Motor neuron (in vitro differentiated cells): ENCODE measurements at places on chromosomes 7 and 10. TPM values are rescaled to one million over a fixed set of nuclear protein-coding genes. Genes with fewer than 3 reads are reported as not detected.

- no peak for ATAC-seq
These were observed 2.1 kb downstream of the SLC25A40 start for GRCh38 chr7:87874066-87874465.

DNA sequence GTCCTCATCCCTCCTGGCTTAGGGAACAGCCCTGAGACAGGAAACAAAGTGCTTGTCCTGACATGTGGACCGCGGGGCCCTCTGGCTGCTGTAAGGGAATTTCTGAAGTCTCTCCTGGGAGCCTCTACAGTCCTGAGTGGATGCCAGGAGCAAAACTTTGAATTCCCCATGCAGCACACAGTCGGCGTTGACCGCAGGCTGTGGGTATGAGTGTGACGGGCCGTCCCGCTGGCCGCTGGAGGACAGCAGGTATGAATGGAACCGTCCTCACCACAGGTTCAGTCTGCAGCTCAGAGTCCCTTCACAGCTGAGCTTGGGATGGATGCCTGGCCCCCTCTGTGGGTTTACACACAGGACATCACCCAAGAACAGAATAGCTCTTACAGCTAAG, 94.9 kb downstream of the GPR26 start:
- no peak for ATAC-seq

GRCh38 chr7:83271212-83272099, 108.8 kb upstream of the PCLO start:
- peak; percentile 81 for ATAC-seq

DNA sequence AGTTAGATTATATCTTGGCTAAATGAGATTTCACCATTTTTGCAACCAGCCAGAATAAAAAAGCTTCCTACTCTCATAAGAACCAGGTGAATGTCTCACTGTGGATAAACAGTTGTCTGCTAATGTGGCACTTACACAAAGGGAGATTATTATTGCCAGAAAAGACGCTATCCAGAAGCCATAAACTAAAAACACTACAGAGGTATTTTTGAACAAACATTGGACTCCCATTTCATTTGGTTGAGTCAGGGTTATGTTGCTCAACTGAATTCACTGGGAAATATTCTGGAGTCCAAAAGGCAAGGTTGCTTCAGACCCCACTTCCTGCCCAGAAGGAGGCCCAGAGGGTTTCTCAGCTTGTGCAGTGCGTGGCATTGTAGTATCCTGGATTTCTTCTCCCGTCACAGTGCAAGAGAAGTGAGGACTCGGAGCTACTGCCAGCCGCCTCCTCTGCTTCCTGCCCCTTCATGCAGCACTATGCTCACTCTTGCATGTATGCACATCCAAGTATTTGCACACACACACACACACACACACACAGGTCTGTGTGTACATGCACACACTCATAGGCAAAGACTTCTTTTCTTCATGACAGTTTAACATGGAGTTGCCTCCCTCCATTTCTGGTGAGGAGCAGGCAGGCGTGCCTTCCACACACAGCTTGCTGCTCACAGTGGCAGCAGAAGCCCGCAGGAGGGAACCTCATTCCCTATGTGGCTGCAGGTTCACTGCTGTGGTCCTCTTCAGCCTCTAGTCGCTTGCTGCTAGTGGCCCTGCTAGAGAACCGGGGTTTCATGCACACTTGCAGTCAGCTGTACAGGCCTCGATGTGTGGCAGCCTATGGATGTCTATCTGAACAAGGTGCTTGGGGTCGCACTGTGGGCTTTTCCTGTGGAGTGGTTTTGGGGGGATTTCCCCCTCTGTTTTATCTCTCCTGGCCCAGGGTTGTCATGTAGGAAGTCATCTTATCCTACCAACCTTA, 10.1 kb downstream of the DENND10 start:
- no peak for ATAC-seq

GRCh38 chr7:68691261-68692216, 906.7 kb upstream of the AUTS2 start:
- no peak for ATAC-seq

- no peak for ATAC-seq
These were observed 502.8 kb downstream of the SORCS1 start for GRCh38 chr10:106661767-106662140.

DNA sequence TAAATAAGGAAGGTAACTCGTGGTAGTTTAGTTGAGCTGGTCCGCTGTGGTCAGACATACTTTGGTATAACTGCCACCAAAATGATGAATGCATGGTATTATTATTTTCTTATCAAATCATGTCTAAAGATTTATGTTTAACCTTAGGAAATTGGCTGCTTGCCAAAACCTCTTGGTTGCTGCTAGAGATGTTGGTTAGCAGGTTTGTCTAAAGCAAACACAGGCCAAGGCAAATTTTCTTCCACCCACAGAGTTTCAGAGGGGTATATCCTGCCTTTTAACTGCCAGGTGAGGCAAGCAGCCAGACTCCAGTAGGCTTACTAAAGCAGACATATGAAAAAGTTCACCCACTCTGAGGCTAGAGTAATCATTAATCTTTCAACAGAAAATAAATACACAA, 101.4 kb downstream of the SEMA3E start:
- ATAC-seq = no peak

DNA sequence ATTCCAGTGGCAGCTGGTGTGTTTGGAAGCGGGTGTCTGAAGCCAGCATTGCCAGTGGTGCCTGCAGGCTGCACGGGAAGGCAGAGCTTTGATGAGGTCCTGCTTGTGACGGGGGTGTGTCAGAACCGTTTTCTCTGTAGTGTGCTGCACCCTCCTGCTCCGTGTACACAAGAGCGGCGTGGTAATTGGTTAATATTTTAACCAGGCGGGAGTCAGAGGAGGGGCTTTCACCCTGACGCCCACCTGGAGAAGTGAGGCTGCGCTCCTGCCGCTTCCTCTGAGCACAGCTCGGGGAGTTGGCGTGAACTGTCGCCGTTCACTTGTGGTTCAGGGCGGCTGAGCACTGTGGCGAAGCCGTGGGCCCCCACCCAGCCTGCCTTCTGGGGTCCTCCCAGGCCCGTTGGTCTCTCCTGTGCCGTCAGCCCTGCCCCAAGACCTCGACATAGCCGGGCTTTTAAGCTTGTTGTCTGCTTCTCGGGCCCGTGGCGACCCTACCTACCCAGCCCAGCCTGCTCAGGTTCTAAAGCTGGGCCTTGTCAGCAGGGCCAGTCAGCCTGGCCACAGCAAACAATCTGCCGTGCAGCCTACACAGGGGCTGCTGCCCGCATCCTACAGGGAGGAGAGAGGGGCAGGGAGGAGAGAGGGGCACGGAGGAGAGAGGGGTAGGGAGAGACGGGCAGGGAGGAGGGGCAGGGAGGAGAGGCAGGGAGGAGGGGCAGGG, 11.6 kb downstream of the NKX6-2 start:
- peak; percentile 83 for ATAC-seq

GRCh38 chr10:125788156-125789034, 12.8 kb upstream of the MMP21 start:
- no peak for ATAC-seq

- ATAC-seq = no peak
These were observed 2.8 kb upstream of the WAPL start for GRCh38 chr10:86524225-86524962.

- ATAC-seq = no peak
These were observed 1506.2 kb upstream of the LRRTM3 start for GRCh38 chr10:65419629-65420028.

DNA sequence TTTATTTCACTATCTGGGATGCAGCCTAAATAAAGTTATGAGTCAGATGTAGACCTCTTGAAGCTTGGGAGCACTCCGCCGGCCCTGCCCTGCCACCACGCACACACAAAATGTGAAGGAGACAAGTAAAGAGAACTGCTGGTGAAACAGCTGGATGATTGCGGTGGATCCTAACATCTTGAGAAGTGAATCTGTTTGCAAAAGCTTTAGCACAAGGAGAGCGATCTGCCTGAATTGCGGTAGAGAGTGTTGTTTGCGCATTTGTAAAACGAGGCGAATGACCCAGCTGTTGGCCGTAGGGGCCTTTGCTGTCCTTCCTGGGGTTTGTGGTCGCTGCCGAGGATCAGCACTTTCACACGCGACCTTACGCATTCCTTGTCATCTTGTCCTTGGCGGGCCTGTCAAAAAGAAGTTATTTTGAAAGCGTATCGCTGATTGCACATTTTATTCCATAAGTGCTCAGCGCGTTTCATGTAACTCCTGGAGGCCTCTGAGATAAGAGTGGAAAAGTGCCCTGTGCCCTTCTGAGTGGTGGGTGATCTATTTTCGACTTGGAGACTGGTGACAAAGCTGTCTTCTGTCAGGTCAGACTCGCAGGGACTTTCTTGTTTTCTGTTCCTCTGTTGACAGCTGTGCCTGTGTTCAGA, 40.8 kb downstream of the RBM20 start:
- ATAC-seq = peak; percentile 15

The SPDYE9 gene
- 0.78 and 1.0 TPM in 2 replicates for total RNA-seq

The OR9A4 gene
- total RNA-seq = 0.50 TPM in 1 of 2 replicates, not detected in the other
